ENCODE measurements at places on chromosomes 7 and 10.

- DNase-seq = no peak
These were observed 412 bp downstream of the PIP4K2A start for GRCh38 chr10:22713853-22714478.

GRCh38 chr7:11934796-11935195 is 102.8 kb upstream of the THSD7A start:
- no peak for DNase-seq

DNA sequence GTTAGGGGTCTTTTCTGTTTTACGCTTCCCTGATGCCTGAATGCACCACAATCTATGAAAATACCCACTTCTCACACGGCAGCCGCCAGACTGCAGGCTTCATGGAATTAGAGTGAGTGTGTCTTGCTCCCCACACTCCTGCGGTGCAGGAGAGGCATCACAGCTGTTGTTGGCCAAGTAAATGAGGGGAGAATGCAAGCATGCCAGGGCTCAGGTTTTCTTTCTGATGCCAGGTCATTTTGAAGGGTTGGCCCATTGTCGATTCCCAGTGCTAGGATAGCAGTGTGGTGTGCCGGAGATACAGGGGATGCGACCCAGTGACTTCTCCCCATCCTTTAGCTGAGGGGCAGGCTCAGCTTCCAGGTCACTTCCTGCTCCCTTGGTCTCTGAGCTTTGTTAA is 16.3 kb downstream of the CXCL12 start:
- no peak for DNase-seq

DNA sequence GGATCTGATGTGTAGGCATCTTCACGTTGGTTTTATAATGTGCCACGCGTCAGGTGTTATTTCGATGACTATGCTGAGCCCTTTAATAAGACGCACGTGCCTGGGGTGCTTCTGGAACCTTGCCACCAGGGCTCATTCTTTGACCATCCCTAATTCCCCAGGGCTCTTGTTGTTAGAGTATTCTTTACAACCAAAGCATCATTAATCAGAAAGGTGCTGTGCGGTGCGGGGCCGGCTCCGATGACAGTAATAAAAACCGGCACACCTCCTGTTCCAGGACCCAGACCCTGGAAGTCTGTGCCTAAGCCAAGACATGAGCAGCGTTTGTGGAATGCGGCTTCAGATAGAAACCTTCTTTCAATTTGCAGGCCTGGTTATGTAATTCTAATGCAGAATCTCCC is 58.4 kb downstream of the MGMT start:
- no peak for DNase-seq

- no peak for DNase-seq
These were observed 395.1 kb downstream of the SDK1 start for GRCh38 chr7:3696113-3696512.

DNA sequence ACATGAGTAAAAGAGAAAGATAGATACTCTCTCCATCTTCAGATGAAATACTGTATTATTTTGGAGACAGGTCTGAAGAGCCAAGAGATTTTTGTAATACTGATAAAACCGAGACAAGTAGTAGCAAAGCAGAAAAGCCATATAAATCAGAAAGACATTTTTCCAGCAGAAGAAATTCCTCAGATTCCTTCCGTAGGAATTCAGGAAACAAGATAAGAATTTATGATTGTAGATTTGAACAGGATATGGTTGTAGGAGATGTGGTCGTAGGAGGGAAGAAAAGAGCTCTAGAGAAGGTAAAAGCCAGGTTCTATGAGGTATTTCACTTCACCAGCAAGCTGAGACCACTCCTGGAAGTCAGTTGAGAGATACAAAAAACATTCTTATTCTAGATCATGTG is 17.6 kb upstream of the AASS start:
- DNase-seq = no peak

DNA sequence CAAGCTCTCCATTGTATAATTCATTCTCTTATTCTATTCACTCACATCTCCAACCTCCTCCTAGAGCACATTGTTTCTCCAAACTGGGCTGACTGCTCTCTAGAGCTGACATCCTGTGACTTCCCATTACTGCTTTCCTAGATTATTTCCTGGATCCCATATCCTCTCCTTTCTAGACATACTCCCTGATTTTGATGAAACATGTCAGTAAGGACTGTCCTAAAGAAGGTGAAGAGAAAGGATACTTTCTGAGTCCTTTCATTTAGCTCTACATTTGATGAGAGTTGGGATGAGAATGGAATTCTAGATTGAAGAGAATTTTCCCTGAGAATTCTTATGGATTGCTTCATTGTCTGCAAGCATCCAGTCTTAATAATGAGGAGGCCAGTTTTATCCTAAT is 78.8 kb downstream of the CNNM2 start:
- DNase-seq = no peak

DNA sequence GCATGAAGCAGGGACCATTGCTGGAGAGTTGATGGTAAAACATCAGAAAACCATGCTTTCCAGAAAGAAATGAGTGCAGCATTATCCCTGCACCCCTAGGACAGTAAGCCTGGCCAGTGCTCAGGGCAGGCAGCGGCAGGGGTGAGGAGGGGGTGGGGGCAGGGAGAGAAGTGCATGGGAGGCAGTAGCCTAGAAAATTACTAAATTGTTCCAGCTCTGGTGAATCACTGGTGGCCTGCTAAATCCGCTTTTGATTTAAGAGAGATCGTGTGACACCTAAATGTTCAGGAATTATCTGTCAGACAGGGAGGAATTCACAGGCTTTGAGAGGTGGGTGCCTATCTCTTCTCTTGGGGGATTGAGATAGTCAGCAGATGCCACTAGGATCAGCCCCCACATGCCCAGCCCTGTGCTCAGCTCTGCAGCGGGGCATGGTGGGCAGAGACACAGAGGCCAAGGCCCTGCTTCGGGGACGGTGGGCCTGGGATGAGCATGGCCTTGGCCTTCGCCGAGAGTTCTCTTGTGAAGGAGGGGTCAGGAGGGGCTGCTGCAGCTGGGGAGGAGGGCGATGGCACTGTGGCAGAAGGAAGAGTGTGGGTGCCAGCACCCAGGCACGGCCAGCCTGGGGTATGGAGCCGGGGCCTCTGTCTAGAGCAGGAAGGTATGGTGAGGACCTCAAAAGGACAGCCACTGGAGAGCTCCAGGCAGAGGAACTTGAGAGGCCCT is 5.0 kb upstream of the AQP1 start:
- no peak for DNase-seq

- no peak for DNase-seq
These were observed 2.5 kb upstream of the TACR2 start for GRCh38 chr10:69419096-69419743.

Measured in substantia nigra (tissue), 51 donors.